Thymus (tissue), 14 donors: ENCODE measurements at places on chromosomes 2 and 18.

- H3K36me3 ChIP-seq: no peaks in the 10 kb centered on the region
- H3K4me3 ChIP-seq: no peak overlapping the region
- H3K27me3 ChIP-seq: peaks cover 3% of the 10 kb centered on the region
- no peaks in the 10 kb centered on the region for H3K4me1 ChIP-seq
Measured at GRCh38 chr2:134728163-134728562, 9.4 kb upstream of the TMEM163 start.

DNA sequence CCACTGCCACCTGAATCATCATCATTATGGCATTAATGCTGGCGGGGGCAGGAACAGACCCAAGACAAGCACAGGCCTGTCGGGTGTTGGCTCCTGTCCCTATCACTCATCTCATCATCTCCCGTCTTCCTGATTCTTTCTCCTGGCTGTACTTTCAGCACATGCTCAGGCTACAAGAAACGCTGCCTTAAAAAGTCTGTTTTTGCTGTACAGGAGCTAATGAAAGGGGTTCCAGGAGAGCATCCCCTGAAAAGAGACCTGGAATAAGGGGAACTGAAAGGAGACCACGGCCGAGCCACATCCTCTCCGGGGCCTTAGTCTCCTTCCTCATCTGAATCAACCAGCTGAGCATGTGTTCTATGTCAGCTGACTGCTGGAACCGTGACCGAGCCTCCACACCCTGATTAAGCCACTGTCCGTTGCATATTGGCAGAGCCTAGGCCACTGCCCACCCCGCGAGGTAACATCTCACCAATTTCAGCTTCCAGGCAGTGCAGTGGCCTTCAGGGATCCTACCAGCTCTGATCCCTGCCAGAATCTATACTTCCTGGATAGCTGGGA lies 62.6 kb downstream of the DNMT3A start:
- no peak for DNase-seq
- peaks cover 21% of the 10 kb centered on the region for H3K36me3 ChIP-seq
- H3K4me3 ChIP-seq: no peak overlapping the region
- peaks cover 24% of the 10 kb centered on the region for H3K4me1 ChIP-seq
- H3K27ac ChIP-seq: peak overlapping the region; percentile 64

DNA sequence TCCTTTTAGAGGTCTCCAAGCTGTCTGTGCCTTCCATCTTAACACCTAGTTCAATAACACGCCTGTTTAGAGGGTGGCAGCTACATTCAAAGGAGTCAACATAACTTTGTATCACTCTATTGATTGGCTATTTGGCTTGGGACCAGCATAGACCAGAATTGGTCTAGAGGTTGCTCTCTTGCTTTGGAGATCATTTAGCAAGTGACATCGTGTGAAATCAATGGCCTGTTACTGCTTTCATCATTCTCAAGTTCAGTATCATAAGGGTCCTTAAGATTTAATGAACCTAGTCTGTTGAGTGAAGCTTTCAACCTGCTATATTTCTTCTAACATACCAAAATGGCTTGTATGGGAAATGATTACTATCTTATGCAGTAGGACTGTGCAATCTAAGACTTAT lies 768.2 kb downstream of the NRXN1 start:
- no peaks in the 10 kb centered on the region for H3K36me3 ChIP-seq
- H3K4me1 ChIP-seq: no peaks in the 10 kb centered on the region
- no peak for DNase-seq
- no peaks in the 10 kb centered on the region for H3K27me3 ChIP-seq
- H3K27ac ChIP-seq: no peak overlapping the region

DNA sequence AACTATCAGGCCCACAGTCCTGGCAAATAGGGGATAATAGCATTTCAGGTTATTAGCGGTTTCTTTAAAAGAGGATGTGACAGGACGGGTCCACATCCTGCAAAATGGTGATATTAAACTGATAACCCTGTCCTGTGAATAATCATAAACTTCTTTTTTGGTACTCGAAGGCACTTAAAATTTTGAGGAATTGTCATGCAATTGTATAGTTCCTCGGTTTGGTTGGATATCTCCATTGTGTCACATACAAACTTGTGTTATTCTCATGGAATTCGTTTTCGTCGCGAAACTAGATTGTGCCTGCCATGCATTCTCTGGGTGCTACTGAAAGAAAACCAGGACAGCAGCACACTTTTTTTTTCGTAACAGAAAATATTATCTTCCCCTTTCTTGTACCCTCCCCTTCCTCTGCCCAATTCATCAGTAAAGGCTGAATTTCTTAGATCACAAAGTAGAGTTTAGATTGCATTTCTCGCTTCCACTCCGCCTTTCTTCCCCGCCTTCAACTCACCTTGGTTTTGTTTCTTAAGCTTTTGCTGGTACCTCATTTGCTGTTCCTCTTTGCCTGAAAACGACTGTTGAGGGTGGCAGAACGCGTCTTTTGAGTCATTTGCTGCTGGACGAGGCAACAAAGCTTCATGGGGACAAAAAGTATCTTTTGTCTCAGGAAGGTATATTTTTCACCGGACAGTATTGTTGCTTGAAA lies 1.3 kb downstream of the CERS6 start:
- no peaks in the 10 kb centered on the region for H3K27me3 ChIP-seq
- H3K27ac ChIP-seq: peak overlapping the region; percentile 91
- H3K4me1 ChIP-seq: peaks cover 8% of the 10 kb centered on the region
- peaks cover under 1% of the 10 kb centered on the region for H3K36me3 ChIP-seq

GRCh38 chr2:241595600-241596140 lies 37.1 kb downstream of the BOK start:
- H3K4me1 ChIP-seq: no peaks in the 10 kb centered on the region
- no peaks in the 10 kb centered on the region for H3K27me3 ChIP-seq
- no peak overlapping the region for H3K27ac ChIP-seq
- no peak overlapping the region for H3K4me3 ChIP-seq
- DNase-seq: no peak
- peaks cover 33% of the 10 kb centered on the region for H3K36me3 ChIP-seq

DNA sequence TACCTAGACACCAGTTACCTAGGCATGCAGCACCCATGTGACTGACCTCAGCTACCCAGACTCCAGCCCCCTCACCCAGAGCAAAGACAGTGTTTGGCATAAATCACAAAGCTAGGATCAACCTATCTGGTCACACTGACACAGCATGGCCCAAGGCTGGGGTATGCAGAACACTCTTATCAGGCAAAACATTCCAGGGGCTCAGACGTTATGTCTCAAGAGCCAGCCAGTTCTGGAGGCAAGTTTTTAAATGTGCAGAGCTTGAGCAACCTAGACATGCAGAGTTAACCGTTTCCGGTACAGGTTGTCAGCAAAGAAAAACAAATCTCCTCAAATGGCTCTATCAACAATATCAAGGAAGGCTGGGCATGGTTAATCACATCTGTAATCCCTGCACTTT lies 92.8 kb downstream of the AP1S3 start:
- H3K36me3 ChIP-seq: no peaks in the 10 kb centered on the region
- H3K27ac ChIP-seq: no peak overlapping the region
- no peak for DNase-seq
- no peak overlapping the region for H3K4me3 ChIP-seq
- H3K4me1 ChIP-seq: no peaks in the 10 kb centered on the region

- H3K27me3 ChIP-seq: no peaks in the 10 kb centered on the region
- no peak overlapping the region for H3K4me3 ChIP-seq
- no peaks in the 10 kb centered on the region for H3K36me3 ChIP-seq
- H3K4me1 ChIP-seq: peaks cover 3% of the 10 kb centered on the region
- H3K27ac ChIP-seq: no peak overlapping the region
Measured at GRCh38 chr2:44582363-44583008, 220.7 kb downstream of the CAMKMT start.

DNA sequence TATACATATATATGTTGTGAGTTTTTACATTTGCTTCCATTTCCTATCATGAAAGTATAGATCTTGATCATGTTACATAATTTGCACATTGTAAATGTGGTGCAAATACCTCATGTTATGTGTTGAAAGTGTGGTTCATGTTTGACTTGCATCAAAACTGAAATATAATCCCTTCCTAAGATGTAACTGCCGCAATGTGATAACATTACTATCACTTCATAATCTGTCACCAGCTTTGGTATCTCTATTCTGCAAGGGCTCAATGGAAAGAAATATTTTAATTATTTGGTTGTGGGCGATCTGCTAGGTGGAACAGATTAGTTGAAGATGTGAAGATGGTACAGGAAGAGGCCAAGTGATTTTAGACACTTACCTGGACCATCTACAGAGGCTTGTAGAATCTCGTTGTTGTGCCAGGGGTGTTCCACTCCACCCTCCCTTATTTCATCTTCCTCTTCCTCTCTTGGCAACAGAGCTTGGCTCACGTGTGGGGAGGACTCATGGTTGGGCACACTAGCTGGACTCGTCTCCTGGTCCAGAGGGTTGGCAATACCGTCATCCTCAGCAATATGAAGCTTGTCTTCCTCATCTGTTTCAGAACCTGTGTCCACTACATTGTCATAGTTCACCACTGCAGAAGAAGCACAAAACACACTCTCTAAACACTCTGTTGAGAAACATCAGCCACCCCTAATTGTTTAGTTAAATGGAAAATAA lies 90.4 kb downstream of the ZEB2 start:
- no peak for DNase-seq
- H3K27me3 ChIP-seq: no peaks in the 10 kb centered on the region
- no peaks in the 10 kb centered on the region for H3K36me3 ChIP-seq
- no peak overlapping the region for H3K27ac ChIP-seq
- H3K4me3 ChIP-seq: no peak overlapping the region

- peaks cover 10% of the 10 kb centered on the region for H3K27me3 ChIP-seq
- DNase-seq: no peak
- no peak overlapping the region for H3K4me3 ChIP-seq
- H3K36me3 ChIP-seq: no peaks in the 10 kb centered on the region
Measured at GRCh38 chr2:98355881-98356280, 9.6 kb downstream of the CNGA3 start.

DNA sequence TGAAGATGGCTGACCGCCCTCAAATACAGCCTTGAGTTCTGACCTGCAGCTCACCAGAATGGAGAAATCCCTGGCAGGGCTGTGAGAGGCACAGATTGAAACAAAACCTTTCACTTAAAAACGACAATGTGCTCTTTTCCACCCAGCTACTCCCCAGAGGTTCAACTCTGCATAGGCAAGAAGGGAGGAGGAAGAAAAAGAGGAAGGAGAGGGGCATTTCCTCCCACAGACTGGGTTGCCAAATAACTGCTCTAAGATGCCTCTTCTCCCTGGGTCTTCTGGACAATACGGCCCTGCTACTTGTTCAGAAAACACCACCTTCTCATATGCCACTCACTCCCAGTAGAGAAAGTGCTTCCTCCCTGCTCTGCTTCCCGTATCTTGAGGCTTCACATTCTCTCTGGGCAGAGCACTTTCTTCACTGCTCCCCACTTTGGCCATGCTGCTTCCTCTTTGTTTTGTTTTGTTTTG lies 136.4 kb upstream of the SLC1A4 start:
- peaks cover 24% of the 10 kb centered on the region for H3K4me1 ChIP-seq
- no peaks in the 10 kb centered on the region for H3K27me3 ChIP-seq
- H3K4me3 ChIP-seq: no peak overlapping the region
- H3K27ac ChIP-seq: no peak overlapping the region

- DNase-seq: no peak
- H3K4me1 ChIP-seq: no peaks in the 10 kb centered on the region
- H3K4me3 ChIP-seq: no peak overlapping the region
- no peaks in the 10 kb centered on the region for H3K27me3 ChIP-seq
- no peaks in the 10 kb centered on the region for H3K36me3 ChIP-seq
Measured at GRCh38 chr18:12008842-12009580, 27.7 kb downstream of the IMPA2 start.

DNA sequence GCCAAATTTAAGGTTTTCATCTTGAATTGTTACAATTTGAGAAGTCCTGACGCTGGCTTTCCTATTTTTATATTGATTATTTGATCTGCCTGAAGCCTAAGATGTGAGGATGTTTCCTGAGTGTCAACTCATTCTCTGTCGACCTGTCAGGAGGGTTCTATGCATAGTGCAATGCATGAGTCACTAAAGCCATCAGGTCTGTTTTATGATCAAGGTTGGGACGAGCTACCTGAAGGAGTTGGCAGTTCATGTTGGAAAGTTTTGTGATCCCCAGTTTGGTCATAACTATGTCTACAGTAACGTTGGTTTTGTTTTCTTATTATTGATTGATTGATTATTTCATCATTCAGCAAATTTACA lies 71.2 kb downstream of the NABP1 start:
- no peaks in the 10 kb centered on the region for H3K4me1 ChIP-seq
- peaks cover 46% of the 10 kb centered on the region for H3K27me3 ChIP-seq
- no peaks in the 10 kb centered on the region for H3K36me3 ChIP-seq
- H3K27ac ChIP-seq: no peak overlapping the region
- DNase-seq: no peak

GRCh38 chr2:138359532-138359931 lies 142.0 kb upstream of the SPOPL start:
- H3K27ac ChIP-seq: no peak overlapping the region
- no peak for DNase-seq
- no peaks in the 10 kb centered on the region for H3K36me3 ChIP-seq
- no peaks in the 10 kb centered on the region for H3K4me1 ChIP-seq
- H3K27me3 ChIP-seq: no peaks in the 10 kb centered on the region

DNA sequence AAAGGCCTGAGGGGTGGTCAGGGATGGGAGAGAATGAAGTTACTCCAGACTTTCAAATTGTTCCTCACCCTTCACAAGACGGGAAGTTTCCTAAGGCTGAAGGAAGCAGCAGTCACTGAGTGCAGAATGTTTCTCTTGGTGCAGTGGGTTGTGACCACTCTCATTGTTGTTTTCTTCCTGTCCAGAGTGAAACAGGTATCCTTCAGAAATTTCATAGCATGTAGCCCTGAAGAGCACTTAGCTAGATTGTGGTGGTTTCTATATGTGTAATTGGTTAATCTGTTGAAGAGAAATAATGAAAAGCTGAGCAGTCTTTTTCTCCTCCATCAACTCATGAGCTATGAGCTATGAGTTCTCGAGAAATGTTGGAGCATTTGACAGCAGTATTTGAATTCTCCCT lies 96.8 kb downstream of the GPD2 start:
- no peak overlapping the region for H3K27ac ChIP-seq
- no peaks in the 10 kb centered on the region for H3K4me1 ChIP-seq
- H3K27me3 ChIP-seq: no peaks in the 10 kb centered on the region
- no peak for DNase-seq
- H3K36me3 ChIP-seq: peaks cover 3% of the 10 kb centered on the region
- no peak overlapping the region for H3K4me3 ChIP-seq

DNA sequence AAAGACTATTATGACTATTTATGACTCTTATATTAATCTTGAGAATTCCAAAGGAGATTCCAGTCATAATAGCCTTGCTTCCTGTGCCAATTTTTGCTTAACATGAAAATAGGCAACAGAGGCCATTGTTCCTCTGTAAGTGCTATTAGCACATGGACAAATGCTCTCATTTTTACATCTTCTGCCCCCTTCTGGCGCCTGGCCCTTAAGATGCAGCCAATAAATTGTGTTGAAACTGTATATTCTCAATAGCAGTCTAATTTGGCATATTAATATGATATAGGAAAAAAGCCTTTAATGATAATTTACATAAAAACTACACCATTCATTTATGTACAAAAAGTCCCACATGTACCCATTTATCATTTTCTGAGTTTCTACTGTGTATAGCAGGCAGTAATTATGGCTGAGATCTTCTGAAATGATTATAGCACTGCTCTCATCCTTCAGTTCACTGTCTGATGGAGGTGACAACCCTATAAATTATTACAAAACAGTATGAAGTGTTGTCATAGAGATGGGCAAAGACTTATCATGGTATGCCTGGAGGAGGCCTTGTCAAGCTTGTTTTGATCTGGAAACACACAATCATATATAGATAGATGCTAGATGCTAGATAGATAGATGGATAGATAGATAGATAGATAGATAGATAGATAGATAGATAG lies 613.3 kb downstream of the TSN start:
- no peaks in the 10 kb centered on the region for H3K27me3 ChIP-seq
- H3K36me3 ChIP-seq: no peaks in the 10 kb centered on the region
- H3K4me3 ChIP-seq: no peak overlapping the region
- DNase-seq: no peak
